ENCODE measurements at places on chromosomes 16 and 17.

GRCh38 chr17:41529491-41529915 lies 1.4 kb upstream of the KRT19 start:
- no peak for DNase-seq

DNA sequence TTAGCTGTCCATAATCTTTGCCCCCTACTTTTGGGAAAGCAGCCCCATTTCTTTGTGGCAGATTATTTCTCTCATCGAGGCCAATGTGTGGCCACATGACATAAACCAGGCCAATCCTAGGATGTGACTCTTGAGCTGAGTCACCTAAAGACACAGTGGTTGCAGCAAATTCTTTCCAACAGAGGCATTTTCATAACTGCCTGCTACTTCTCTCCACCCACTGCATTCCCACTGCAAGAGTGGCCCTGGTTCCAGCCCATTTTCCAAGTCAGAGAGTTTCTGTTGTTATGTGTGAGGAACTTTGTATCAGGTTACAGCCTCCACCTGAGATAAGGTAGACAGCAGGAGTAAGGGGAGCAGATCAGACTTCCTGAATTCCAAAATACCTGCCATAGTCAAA lies 195.2 kb downstream of the RGS9 start:
- no peak for DNase-seq

- no peak for DNase-seq
These were observed 6.7 kb downstream of the ZNF423 start for GRCh38 chr16:49849037-49849753.

- DNase-seq, result no peak
These were observed 229.9 kb downstream of the ABCC12 start for GRCh38 chr16:47925811-47926460.

GRCh38 chr16:12628536-12628935 lies 175.2 kb downstream of the CPPED1 start:
- DNase-seq, result no peak

- DNase-seq, result no peak
These were observed 254.7 kb upstream of the SOX9 start for GRCh38 chr17:71866095-71866494.

- no peak for DNase-seq
These were observed 7.2 kb downstream of the SPACA3 start for GRCh38 chr17:32998887-32999228.

DNA sequence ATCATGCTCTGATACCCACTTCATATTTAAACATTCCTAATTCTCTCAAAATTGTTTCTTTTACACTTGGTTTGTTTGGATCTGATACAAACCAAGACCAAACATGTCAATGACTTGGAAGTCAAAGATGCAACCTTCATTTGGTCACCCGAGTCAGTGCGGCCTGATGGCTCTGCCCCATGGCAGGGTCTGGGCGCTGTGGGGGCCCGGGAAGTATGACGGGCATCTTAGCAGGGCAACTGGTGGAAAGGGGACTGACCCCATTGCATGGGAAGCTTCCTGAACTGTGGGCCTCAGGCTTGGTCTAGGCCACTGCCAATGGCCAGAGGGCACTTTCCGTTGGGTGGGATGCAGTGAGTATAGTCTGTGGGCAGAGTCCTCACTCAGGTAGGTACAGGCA lies 178.0 kb downstream of the KATNIP start:
- DNase-seq, result no peak

All from esophagus squamous epithelium (tissue), 5 donors.